ENCODE measurements at places on chromosomes 4 and X.

DNA sequence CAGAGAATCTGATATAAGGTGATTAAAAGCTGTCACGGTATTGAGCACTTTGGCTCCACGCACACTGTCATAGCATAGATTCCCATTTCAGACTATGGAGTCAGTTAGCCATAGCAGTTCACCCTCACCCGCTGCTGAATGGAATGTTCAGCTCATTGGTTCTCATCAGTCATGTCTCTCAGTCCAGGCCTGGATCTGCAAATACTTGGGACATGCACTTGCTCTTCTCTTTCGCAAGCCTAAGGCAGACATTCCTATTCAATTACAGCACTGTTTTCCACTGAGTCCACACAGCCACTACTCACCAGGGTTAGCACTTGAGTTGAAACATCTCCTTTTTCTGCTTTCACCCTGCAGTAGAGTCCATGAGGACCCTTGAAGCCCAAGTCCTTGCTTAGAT is 30.6 kb upstream of the SCML1 start:
- no peak for DNase-seq

DNA sequence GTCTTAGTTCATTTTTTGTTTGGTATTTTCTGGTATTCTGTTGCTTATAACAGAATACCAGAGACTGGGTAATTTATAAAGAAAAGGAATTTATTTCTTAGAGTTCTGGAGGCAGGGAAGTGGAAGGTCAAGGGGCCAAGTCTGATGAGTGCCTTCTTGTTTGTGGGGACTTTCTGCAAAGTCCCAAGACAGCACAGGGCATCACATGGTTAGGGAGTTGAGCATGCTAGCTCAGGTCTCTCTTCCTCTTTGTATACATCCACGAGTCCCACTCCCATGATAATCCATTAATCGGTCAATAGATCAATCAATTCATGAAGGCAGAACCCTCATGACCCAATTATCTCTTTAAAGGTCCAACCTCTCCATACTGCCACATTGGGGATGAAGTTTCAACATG is 31.1 kb downstream of the IL13RA1 start:
- no peak for DNase-seq

DNA sequence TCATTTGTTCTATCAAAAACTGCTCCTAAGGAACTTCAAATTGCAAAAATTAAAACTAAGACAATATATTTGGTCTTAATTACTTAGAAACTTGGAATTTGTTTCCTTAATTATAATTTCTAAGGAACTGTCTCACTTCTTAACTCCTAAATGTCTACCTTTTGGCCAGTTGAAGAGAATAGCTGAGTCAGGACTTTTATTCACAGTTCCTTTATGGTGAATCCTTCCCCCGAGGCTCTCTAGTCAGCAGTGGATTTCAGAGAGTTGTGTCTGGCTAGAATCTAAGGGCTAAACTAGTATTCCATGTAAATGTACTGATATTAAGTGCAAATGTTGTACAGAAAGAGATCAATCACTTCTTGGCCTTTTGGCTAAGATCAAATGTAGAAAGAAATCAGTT is 69.3 kb downstream of the AMMECR1 start:
- no peak for DNase-seq

GRCh38 chrX:125947501-125947900 is 218.6 kb downstream of the DCAF12L2 start:
- DNase-seq: no peak
